ENCODE measurements at places on chromosomes 4 and X. TPM values are rescaled to one million over a fixed set of nuclear protein-coding genes. Genes with fewer than 3 reads are reported as not detected.

BEX5 gene
- total RNA-seq: 0.16 TPM

GAGE1 gene
- not detected for total RNA-seq

CSAG3 gene
- not detected for total RNA-seq

DCLK2 gene
- 23.2 TPM for total RNA-seq

SPARCL1 gene
- total RNA-seq: not detected

NSG1 gene
- 0.65 TPM for total RNA-seq

IL2RG gene
- not detected for total RNA-seq

LANCL3 gene
- total RNA-seq: 0.16 TPM

NOX1 gene
- total RNA-seq: not detected

SRPX2 gene
- 1.8 TPM for total RNA-seq

All from mesangial cell (primary cell).